A549 treated with AZD2906 at 1 μM for 4 hours (cell line): ENCODE measurements at places on chromosomes 7 and 10. TPM values are rescaled to one million over a fixed set of nuclear protein-coding genes. Genes with fewer than 3 reads are reported as not detected.

Gene H2BK1
- total RNA-seq: not detected in 5 replicates

Gene STEAP1
- total RNA-seq: 15.9 to 18.5 TPM (median 16.9 TPM) in 5 replicates

Gene MRLN
- not detected in 5 replicates for total RNA-seq

Gene EPO
- 0.09 TPM in 1 of 5 replicates, not detected in the others for total RNA-seq

Gene SH2B2
- 1.5 to 3.7 TPM (median 3.2 TPM) in 5 replicates for total RNA-seq

Gene UCMA
- total RNA-seq: not detected in 5 replicates

Gene HEPACAM2
- total RNA-seq: not detected in 5 replicates

Gene TSC22D4
- total RNA-seq: 54.7 to 73.7 TPM (median 65.5 TPM) in 5 replicates

Gene GSTO2
- 1.5 to 2.2 TPM (median 1.8 TPM) in 5 replicates for total RNA-seq

Gene IGF2BP3
- 24.0 to 37.3 TPM (median 29.7 TPM) in 5 replicates for total RNA-seq

Gene NXPH1
- total RNA-seq: not detected in 5 replicates

Gene KAZALD1
- 2.0 to 3.4 TPM (median 3.1 TPM) in 5 replicates for total RNA-seq

Gene RBAK
- total RNA-seq: 5.0 to 7.1 TPM (median 5.5 TPM) in 5 replicates

Gene FFAR4
- 0.04 to 0.14 TPM (median 0.09 TPM) in 5 replicates for total RNA-seq

Gene FAM149B1
- 6.7 to 8.2 TPM (median 7.4 TPM) in 5 replicates for total RNA-seq

Gene SH2D4B
- 0.02 to 0.06 TPM (median 0.03 TPM) in 4 of 5 replicates, not detected in the other for total RNA-seq

Gene TUBAL3
- total RNA-seq: 0.23 to 0.31 TPM (median 0.31 TPM) in 5 replicates

Gene PIP
- 0.16 to 0.41 TPM (median 0.29 TPM) in 3 of 5 replicates, not detected in the others for total RNA-seq

Gene GPR26
- total RNA-seq: not detected in 5 replicates

Gene SH3PXD2A
- 0.71 to 1.0 TPM (median 0.82 TPM) in 5 replicates for total RNA-seq

Gene TAS2R41
- not detected in 5 replicates for total RNA-seq

Gene CUBN
- total RNA-seq: 0.02 to 0.06 TPM (median 0.05 TPM) in 5 replicates

Gene HDAC9
- 0.14 to 0.24 TPM (median 0.20 TPM) in 5 replicates for total RNA-seq

Gene CROT
- 5.5 to 7.1 TPM (median 6.4 TPM) in 5 replicates for total RNA-seq

Gene GRIFIN
- total RNA-seq: not detected in 5 replicates

Gene ARHGAP22
- 2.7 to 3.8 TPM (median 3.3 TPM) in 5 replicates for total RNA-seq

Gene PRKG1
- total RNA-seq: 0.01 to 0.02 TPM (median 0.01 TPM) in 3 of 5 replicates, not detected in the others

Gene EVX1
- 0.09 to 0.22 TPM (median 0.14 TPM) in 5 replicates for total RNA-seq

Gene PTPN20
- 3.1 to 4.3 TPM (median 3.6 TPM) in 5 replicates for total RNA-seq
